ENCODE measurements at places on chromosomes 1 and 21. TPM values are rescaled to one million over a fixed set of nuclear protein-coding genes. Genes with fewer than 3 reads are reported as not detected.

Gene CACNA1E
- polyA plus RNA-seq, result not detected

Gene FAM78B
- polyA plus RNA-seq, result 0.34 TPM

Gene AXDND1
- polyA plus RNA-seq, result 0.11 TPM

Gene PCBP3
- polyA plus RNA-seq, result 4.2 TPM

Gene IKBKE
- polyA plus RNA-seq, result 14.5 TPM

Gene DRAXIN
- polyA plus RNA-seq, result 0.57 TPM

Gene ZNF593OS
- not detected for polyA plus RNA-seq

Gene TNFSF18
- 1.2 TPM for polyA plus RNA-seq

Gene RGS18
- not detected for polyA plus RNA-seq

Gene MLLT11
- 26.7 TPM for polyA plus RNA-seq

Gene PTGER3
- polyA plus RNA-seq, result 1.3 TPM

Gene THEM4
- polyA plus RNA-seq, result 10.1 TPM

Gene WDR64
- not detected for polyA plus RNA-seq

Gene XCL1
- not detected for polyA plus RNA-seq

Gene XPR1
- 11.5 TPM for polyA plus RNA-seq

Gene KRTAP10-7
- not detected for polyA plus RNA-seq

Gene OLFML2B
- polyA plus RNA-seq, result 5.7 TPM

Gene ABCG1
- polyA plus RNA-seq, result 0.11 TPM

Gene EPHA2
- 82.2 TPM for polyA plus RNA-seq

Gene GUCA2B
- polyA plus RNA-seq, result not detected

Gene TINAGL1
- not detected for polyA plus RNA-seq

Gene AKIRIN1
- polyA plus RNA-seq, result 37.0 TPM

Gene CDK18
- polyA plus RNA-seq, result 2.5 TPM

Gene DNAJC6
- polyA plus RNA-seq, result 2.5 TPM

Gene C8A
- not detected for polyA plus RNA-seq

Gene BTF3L4
- polyA plus RNA-seq, result 26.1 TPM

Gene THEM5
- not detected for polyA plus RNA-seq

Data from SK-N-SH (cell line).